ENCODE measurements at places on chromosomes 2 and 18.

GRCh38 chr2:8884812-8885211 is 47.4 kb upstream of the KIDINS220 start:
- no peak for DNase-seq

DNA sequence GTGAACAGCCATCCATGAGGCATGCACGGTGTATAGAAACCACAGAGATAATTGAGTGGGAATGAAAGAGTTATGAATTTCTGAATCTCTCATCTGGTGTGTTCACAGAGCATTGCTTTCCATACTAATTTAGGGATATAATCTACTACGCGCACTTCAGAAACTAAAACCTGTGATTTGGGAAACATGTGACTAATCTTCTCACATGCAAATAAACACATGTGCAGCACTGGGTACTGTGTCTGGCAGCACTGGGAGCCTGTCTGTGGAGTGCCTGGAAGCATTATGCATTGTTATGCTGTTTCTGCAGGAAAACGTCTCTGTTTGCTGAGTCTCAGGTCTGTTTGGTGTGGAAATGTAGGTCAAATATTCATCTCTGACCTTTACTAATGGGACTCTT is 287.3 kb downstream of the CMPK2 start:
- no peak for DNase-seq

GRCh38 chr2:195574312-195574711 is 82.7 kb upstream of the SLC39A10 start:
- DNase-seq, result no peak

DNA sequence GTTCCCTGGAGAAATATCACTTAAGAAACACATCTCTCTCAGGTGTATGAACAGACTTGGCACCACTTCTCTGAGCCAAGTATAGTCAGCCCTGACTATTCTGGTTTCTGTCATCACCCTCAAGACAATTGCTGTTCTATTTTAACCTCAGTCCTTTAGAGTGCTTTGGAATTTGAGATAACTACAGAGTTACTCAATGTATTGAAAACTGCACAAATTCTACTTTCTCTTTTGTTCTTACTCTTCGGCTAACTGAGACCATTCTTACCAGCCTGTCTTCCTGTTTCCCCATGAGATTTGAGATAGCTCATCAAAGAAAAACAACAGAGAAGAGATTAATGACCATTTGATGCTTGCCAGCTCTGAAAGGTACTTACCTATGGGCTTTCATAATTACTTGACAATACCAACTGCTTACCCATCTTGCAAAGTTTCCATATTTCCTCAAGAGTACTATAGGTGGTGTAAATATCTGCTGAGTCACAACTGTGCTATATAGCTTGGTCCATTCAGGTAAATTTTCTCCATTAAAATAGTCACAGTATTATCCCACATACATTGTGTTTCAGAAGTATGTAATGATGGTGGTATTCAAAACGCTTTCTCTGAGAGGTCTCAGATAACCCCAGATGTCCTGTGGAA is 467.5 kb upstream of the CHST9 start:
- DNase-seq, result no peak

GRCh38 chr2:16037808-16038457 is 97.6 kb downstream of the MYCN start:
- no peak for DNase-seq

DNA sequence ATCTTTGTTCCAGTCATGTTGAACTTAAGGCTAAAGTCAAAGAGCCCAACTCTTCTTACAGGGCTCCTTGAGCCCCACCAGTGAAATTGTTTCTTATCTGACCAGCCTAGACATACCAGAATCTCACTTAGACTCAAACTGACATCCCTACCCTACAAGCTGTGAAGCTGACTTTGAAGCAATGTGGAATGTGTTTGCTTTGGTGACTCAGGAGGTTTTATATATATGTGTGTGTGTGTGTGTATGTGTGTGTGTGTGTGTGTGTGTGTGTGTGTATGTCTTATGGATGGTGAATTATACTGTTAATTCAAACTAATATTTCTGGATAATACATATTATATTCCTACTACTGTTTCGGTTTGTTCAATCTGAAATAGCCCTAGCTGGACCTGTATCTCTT is 67.3 kb downstream of the CAMKMT start:
- DNase-seq, result no peak

- DNase-seq, result no peak
These were observed 103.6 kb downstream of the UNC80 start for GRCh38 chr2:209875270-209875669.

DNA sequence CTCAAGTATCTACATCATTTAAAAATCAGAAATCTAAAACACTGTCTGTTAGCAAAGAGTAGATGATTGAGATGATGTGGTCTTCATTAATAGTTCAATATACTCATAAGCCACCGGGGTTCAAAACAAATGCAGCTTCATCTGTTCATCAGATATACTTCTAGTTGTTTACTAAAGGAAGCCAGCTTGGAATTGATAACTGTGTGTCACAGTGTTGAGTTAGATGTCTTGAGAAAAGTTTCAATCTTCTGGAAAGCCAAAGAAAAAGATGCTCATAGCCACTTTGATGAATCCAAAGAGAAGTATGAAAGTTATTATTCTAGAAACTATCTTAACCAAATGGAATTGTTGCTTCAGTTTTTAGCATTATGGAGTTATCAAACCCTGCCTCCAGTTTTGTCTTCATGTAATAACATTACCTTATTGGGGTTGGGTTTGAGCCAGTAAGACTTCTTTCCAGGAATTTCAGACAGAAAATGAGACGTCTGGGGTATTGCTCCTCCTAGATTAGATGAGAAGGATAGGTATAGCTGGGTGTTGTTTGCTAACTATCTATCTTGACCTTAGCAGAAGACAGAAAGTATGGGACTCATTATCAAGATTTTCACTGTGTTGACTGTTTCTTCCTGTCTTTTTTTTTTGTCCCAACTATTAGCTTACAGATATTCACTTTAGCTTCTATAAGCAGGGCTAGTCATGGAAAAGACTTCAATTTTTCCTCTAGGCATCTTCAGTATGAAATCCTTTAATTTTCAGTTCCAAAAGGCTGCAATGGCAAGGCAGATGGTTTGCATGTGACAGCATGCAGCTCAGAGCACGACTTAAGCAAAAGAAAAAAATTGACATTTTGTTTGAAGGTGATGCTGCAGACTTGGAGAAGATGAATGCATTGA is 66.5 kb downstream of the LNPK start:
- no peak for DNase-seq

- DNase-seq, result no peak
These were observed 138.0 kb upstream of the LYPD6 start for GRCh38 chr2:149192427-149192826.

DNA sequence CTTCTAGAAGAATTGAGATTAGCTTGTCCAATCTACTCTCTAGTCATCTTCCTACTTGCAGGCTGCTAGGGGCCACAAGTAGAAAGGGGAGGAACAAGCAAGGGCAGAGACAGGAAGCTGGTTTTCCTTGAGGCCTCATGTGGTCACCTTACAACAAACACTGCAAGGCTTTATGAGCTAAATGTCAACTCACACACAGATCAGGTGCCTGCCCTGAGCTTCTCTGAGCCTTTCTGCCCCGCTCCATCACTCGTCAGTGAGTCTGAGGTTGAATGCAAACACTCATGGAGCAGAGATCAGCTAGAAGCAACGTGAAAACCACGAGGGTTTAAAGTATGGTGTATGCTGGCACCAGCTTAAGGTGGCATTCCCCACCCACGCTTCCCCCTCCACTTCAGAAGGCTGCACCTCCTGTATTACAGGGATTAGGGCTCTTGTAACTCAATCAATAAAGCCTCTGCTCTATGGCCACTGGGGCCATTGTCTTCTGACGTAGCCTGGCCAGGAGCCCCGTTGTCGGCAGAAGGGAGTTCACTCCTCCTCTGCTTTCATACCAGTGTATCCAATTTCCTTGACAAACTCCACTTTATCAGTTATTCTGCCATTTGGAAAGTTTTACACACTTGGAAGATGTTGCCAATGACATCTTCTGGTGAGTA is 5.4 kb upstream of the CRYGC start:
- no peak for DNase-seq

DNA sequence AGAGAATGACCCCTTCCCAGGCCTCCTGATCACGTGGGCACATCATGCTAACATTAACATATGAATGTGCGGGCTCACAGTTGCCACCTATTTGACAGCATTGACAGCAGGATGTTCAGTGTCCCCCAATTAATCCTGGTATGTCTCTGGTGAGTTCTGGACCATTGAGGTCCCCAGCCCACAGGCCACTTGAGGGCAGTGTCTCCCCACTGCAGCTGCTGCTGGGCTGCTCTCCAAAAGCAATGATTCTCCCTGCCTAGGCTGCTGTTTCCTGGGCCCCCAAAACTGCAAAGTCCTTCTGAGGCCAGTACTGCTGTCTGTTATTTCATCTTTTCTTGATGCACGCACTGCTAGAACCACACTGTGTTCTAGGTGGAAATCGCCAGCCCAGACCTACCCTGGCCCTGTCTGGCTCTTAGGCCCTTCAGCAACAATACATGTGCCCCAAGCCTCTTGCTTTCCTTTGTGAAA is 52.7 kb upstream of the MAPK4 start:
- no peak for DNase-seq

- no peak for DNase-seq
These were observed 209.3 kb downstream of the SS18 start for GRCh38 chr18:25881149-25881548.

GRCh38 chr2:134706587-134707329 is 12.0 kb downstream of the TMEM163 start:
- DNase-seq, result no peak

DNA sequence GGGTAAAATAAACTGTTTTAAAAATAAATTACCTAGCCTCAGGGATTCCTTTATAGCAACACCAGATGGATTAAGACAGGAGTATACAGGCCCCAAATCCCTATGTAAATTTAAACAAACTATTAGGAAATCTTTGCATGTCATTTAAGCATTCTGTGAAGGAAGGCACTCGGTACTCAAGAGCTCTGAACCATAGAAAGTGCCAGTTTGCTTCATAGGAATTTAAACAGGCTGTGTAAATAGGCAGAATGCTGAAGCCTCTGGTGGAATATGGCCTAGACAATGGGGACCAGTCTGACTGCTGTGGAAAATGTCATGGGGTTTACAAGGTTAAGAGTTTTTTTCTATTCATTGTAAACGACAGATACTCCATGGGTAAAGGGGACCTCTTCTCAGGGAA is 377.4 kb downstream of the DLGAP1 start:
- DNase-seq, result no peak

DNA sequence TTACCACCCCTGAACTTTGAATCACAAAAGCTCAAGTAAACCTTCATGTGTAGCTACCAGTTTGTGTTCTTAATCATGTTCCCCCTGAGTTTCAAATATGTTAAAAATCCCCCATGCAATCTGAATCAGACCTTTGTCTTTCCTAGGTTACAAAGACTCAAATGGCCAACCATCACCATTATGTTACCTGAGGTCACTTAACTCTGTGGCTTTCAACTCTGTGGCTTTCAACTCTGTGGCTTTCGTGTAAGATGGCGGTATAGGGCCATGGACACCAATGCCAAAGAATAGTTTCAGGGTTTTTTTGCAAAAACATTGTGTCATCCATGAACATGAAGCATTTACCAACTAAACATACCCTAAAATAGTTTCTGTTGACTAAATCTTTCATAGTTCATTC is 6.7 kb downstream of the ERMN start:
- no peak for DNase-seq

DNA sequence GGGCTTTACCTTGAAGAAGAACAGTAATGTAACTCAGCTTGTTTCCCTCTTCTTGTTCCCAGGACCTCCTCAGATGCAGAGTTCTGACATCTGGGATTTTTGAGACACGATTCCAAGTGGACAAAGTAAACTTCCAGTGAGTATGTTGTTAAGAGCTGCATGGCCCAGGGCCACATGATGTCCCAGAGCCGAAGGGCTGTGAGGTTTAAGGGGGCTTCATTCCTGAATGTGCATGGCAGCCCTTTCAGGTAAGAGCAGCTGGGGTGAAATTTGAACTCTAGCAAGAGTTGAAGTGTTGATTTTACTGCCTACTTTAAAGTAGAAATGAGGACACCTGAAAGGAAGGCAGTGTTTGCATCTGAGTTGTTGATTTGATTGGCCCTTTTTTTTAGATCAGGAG is 13.3 kb downstream of the CHMP1B start:
- DNase-seq, result no peak

- DNase-seq, result no peak
These were observed 60.5 kb downstream of the KLHL29 start for GRCh38 chr2:23445450-23445868.

DNA sequence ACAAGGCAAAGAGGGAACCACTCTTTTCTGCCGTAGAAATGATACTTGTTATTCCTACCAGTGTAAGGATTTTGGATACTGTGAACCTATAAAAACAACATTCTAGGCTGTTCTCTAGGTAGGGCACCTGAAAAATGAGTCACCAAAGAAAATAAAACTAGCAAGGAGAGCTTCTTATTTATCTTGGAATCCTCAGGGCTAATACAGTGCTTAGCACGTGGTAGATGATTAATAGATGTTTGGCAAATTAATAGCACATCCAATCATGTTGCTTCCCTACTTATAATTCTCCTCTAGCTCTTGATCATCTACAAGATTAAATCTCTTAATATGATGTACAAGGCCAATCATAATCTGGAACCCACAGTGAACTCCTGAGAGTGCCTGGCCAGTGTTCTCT is 73.1 kb downstream of the AAK1 start:
- DNase-seq, result no peak

GRCh38 chr2:229947544-229947943 is 25.2 kb downstream of the FBXO36 start:
- no peak for DNase-seq

- DNase-seq, result no peak
These were observed 48.4 kb upstream of the BCL2L11 start for GRCh38 chr2:111072220-111072871.

- DNase-seq, result no peak
These were observed 160.4 kb downstream of the NUP35 start for GRCh38 chr2:183284606-183285005.

- no peak for DNase-seq
These were observed 500.6 kb downstream of the XIRP2 start for GRCh38 chr2:167388901-167389300.

- no peak for DNase-seq
These were observed 376.8 kb upstream of the NT5C1B start for GRCh38 chr2:18966131-18966530.

- no peak for DNase-seq
These were observed 68.7 kb downstream of the TMEM247 start for GRCh38 chr2:46548103-46548486.

DNA sequence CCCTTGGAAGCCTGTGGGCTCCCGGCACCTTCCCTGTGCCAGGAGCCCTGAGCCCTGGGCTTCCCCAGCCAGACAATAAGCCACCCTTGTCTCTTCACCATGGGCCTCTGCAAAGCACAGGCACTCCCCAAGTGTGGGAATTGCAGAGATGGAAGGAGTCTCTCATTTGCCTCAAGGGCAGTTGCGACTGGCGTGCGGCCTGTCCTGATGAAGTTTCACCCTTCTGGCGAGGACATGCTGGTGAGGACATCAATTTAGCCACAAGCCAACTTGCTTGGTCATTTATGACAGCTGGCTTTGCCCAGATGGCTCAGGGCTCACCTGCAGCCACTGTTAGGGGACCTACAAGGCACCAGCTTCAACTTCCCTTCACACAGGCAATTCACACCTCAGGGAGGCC is 180.2 kb downstream of the ANAPC1 start:
- DNase-seq, result no peak
